CD14-positive monocyte (primary cell): ENCODE measurements at places on chromosomes 13 and 19.

DNA sequence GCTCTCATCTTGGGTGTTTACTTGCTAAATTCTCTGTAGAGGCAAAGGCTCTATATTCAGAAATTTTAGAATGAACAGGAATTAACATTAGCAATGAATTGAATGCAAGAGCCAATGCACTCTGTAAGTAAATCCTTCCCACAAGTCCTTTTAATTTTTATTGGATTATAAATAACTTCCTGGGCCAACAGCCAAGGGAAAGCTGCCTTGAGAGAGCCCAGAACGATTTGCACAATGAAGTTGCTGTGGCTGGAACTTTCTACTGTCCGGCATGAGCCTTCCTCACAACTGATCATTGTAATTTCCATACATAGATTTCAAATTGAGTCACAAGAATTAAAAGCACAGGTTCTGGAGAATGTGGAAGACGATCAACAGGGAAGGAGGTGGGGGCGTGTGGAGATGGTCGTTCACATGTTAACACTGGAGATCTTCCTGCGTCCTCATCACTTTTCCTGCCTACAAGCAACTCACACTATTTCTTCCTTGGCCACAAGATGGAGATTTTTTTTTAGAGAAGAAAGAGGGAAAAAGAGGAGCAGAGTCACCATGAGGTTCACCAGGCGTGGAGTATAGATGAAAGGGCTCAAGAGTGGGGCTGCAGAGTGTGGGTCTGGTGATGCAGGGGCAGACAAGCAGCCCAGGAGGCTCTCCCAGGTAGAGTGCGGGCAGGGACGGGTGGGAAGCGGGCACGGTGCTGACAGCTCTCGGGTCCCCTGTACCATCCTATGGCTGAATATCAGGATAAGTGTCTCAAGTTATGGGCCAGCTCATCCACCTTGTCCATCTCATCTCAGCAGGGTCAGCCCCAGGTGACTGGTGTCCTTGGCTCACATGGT lies 110.7 kb downstream of the SOX1 start:
- no peaks in the 10 kb centered on the region for H3K4me1 ChIP-seq
- no peaks in the 10 kb centered on the region for H3K36me3 ChIP-seq
- no peak overlapping the region for H3K27ac ChIP-seq
- H3K4me3 ChIP-seq, result no peak overlapping the region
- H3K27me3 ChIP-seq, result no peaks in the 10 kb centered on the region

DNA sequence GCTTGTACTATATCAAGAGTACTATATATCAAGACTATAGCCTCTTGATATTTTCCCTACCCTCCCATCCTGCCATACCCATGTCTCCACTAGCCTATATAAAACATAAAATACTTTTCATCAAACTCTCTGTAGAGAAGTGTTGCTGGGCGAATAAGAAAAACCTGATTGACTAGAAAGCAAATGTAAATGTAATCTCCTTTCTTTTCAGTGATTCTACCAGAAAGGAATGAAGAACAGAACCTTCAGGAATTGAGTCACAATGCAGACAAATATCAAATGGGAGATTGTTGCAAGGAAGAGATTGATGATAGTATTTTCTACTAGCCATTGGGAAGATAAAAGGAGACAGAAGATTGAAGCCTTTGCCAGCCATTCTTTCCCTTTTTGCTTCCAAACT lies 89.2 kb downstream of the KCNRG start:
- H3K27ac ChIP-seq, result no peak overlapping the region
- no peak overlapping the region for H3K4me3 ChIP-seq
- no peaks in the 10 kb centered on the region for H3K27me3 ChIP-seq
- DNase-seq, result no peak
- peaks cover 26% of the 10 kb centered on the region for H3K4me1 ChIP-seq

- H3K4me1 ChIP-seq, result peaks cover 9% of the 10 kb centered on the region
- no peaks in the 10 kb centered on the region for H3K36me3 ChIP-seq
- no peak overlapping the region for H3K4me3 ChIP-seq
- no peak for DNase-seq
Observed at GRCh38 chr13:75366380-75367280, 115.3 kb downstream of the TBC1D4 start.

GRCh38 chr13:98239162-98240076 lies 62.4 kb upstream of the RNF113B start:
- no peaks in the 10 kb centered on the region for H3K27me3 ChIP-seq
- H3K4me3 ChIP-seq, result no peak overlapping the region
- no peak for DNase-seq
- H3K27ac ChIP-seq, result no peak overlapping the region
- no peaks in the 10 kb centered on the region for H3K4me1 ChIP-seq
- no peaks in the 10 kb centered on the region for H3K36me3 ChIP-seq

GRCh38 chr19:58450856-58451357 lies 515 bp upstream of the ZNF324B start:
- peaks cover 5% of the 10 kb centered on the region for H3K27me3 ChIP-seq
- peak overlapping the region; percentile 58 for H3K4me3 ChIP-seq
- peaks cover 19% of the 10 kb centered on the region for H3K36me3 ChIP-seq
- H3K27ac ChIP-seq, result no peak overlapping the region
- H3K4me1 ChIP-seq, result peaks cover 11% of the 10 kb centered on the region

- peaks cover 25% of the 10 kb centered on the region for H3K4me1 ChIP-seq
- H3K4me3 ChIP-seq, result no peak overlapping the region
- peaks cover 27% of the 10 kb centered on the region for H3K36me3 ChIP-seq
- no peaks in the 10 kb centered on the region for H3K27me3 ChIP-seq
- DNase-seq, result no peak
Observed at GRCh38 chr19:1871140-1871597, 7.8 kb upstream of the KLF16 start.

DNA sequence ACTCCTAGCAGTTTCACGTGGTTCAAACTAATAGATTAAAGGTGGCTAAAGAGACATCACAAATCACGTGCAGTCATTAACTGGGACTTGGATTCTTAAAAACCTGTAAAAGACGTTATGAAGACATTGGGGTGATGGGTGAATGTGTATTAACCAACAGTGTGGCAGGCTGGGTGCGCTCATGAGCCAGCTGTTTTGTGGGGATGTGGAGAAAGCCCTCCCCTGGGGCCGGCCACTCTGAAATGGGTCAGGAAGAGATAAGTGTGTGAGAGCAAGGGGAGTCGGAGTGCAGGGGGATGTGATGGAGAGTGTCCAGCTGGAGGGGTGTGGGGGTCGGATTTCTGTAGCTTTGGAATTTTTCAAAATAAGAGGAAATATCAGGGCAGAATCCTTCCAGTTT lies 10.4 kb downstream of the UPF1 start:
- peaks cover 23% of the 10 kb centered on the region for H3K4me1 ChIP-seq
- H3K27me3 ChIP-seq, result no peaks in the 10 kb centered on the region
- no peak overlapping the region for H3K4me3 ChIP-seq
- no peak for DNase-seq

DNA sequence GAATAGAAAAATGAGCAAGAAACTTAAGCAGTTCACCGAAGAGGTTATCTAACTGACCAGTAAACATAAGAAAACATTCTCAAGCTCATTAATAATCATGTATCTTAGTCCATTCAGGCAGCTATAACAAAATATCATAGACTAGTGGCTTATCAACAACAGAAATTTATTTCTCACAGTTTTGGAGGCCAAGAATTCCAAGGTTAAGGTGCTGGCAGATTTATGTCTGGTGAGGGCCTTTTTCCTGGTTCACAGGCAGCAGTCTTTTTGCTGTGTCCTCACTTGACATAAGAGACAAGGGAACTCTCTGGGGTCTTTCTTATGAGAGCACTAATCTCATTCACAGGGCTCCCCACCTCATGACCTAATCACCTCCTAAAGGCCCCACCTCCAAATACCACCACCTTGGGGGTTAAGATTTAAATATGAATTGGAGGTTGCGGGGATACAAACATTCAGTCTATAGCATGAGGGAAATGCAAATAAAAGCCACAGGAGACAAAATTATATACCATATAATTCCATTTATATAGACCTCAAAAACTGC lies 123.6 kb downstream of the ZAR1L start:
- H3K4me1 ChIP-seq, result no peaks in the 10 kb centered on the region
- H3K36me3 ChIP-seq, result peaks cover 95% of the 10 kb centered on the region
- H3K27ac ChIP-seq, result peak overlapping the region; percentile 27
- no peaks in the 10 kb centered on the region for H3K27me3 ChIP-seq
- no peak for DNase-seq

GRCh38 chr19:42497492-42498168 lies 30.7 kb downstream of the CEACAM1 start:
- H3K36me3 ChIP-seq, result no peaks in the 10 kb centered on the region
- H3K4me1 ChIP-seq, result peaks cover 29% of the 10 kb centered on the region
- H3K27ac ChIP-seq, result peak overlapping the region; percentile 58
- H3K4me3 ChIP-seq, result no peak overlapping the region
- no peaks in the 10 kb centered on the region for H3K27me3 ChIP-seq
- DNase-seq, result no peak

DNA sequence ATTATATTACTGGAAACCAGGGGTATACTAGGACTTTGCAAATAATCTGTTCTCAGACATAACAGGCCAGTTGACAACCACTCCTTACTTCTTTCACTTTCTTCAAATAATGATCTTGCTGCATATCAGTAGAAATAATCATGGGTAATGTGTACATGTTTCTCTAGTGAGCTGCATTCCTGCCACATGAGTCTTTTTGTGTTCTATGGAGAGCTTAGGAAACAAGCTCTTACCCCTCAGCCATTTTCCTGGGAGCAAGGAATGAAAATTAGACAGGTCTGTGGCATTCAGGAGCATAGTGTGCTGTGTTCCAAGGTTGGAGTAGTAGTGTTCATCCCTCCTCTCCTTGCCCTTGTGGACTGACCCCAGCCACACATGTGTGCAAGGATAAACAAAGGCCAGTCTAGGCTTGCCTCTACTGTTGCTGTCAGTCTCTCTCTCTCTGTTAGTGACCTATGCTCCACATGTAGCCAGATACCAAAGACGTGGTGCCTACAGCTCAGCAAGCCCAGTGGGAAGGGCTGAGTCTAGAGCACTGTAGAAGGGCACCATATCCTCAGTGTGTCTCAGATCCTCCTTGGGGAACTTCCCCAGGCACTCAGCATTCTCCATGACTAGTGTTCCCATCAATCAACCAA lies 11.5 kb upstream of the OXGR1 start:
- peaks cover 38% of the 10 kb centered on the region for H3K4me1 ChIP-seq
- DNase-seq, result no peak
- H3K27ac ChIP-seq, result no peak overlapping the region
- no peak overlapping the region for H3K4me3 ChIP-seq
- peaks cover 4% of the 10 kb centered on the region for H3K27me3 ChIP-seq
